ENCODE measurements at places on chromosomes 16 and 17. TPM values are rescaled to one million over a fixed set of nuclear protein-coding genes. Genes with fewer than 3 reads are reported as not detected.

Gene MRPL38
- total RNA-seq: 97.9 TPM

Gene GAS2L2
- 0.23 TPM for total RNA-seq

Gene PPP1R27
- total RNA-seq: 0.29 TPM

Gene LRRC46
- 1.2 TPM for total RNA-seq

Gene KRTAP4-1
- not detected for total RNA-seq

Gene TSEN54
- total RNA-seq: 15.6 TPM

Gene PRAC2
- total RNA-seq: not detected

Gene SULT1A2
- 0.76 TPM for total RNA-seq

Gene MGAT5B
- total RNA-seq: 1.3 TPM

Gene HBQ1
- not detected for total RNA-seq

Gene NSF
- total RNA-seq: 24.1 TPM

Gene ZFPM1
- 5.0 TPM for total RNA-seq

Gene FAM83G
- total RNA-seq: 50.1 TPM

Gene TSPAN10
- total RNA-seq: 2.1 TPM
